ENCODE measurements at places on chromosomes 6 and 20. TPM values are rescaled to one million over a fixed set of nuclear protein-coding genes. Genes with fewer than 3 reads are reported as not detected.

DNA sequence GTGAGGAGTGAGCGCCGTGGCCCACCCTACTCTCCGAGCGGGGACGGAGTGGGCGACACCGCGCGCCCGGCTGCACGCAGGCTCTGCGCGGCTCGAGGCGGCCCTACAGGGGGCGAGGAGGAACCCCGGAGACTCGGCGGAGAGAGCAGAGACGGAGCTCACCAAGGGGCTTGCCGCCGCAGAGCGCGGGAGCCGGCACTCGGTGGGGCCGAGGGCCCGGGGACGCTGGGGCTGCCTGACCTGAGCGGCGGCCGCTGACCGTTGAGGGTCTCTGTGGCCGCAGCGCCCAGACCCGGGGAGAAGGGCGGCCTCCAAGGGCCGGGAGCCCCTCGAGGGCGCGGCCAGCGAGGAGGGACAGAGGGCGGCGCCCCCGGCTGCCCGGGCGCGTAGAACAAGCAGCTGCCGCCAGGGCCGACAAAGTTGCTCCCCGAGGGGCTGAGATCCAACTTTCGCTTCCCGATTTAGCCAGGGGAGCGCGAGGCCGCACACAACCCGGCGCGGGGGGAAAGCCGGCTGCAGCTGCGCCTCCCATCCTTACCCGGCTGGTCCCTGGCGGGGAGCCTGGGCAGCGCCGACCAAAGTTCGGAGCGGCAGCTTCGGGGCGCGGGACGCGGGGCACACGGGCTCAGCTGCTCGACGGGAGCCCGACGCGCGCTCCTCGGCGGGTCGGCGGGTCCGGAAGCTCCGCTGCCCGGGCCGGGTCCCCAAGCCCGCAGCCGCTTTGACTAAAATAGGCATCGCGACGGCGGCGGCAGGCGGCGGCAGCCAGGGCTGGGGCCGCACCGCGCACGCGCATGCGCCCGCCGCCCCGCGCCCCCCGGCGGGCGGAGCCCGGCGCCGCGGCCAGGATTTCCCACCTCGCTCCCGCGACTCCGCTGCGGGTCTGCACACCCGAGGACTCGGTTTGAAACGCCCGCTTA, 43.1 kb downstream of the POPDC3 start:
- peaks cover 2% of the 10 kb centered on the region for H3K27me3 ChIP-seq
- H3K36me3 ChIP-seq = no peaks in the 10 kb centered on the region
- peaks cover 8% of the 10 kb centered on the region for H3K4me1 ChIP-seq
- peak; percentile 80 for DNase-seq
- peak overlapping the region; percentile 88 for H3K4me3 ChIP-seq
- no peak overlapping the region for H3K27ac ChIP-seq

- H3K36me3 ChIP-seq = no peaks in the 10 kb centered on the region
- peaks cover 15% of the 10 kb centered on the region for H3K4me1 ChIP-seq
- no peak overlapping the region for H3K27ac ChIP-seq
- H3K4me3 ChIP-seq = no peak overlapping the region
- DNase-seq = no peak
- no peaks in the 10 kb centered on the region for H3K27me3 ChIP-seq
These were observed 41.1 kb downstream of the PTPN1 start for GRCh38 chr20:50551288-50551687.

- no peak overlapping the region for H3K27ac ChIP-seq
- no peak overlapping the region for H3K4me3 ChIP-seq
- no peaks in the 10 kb centered on the region for H3K27me3 ChIP-seq
- H3K36me3 ChIP-seq = no peaks in the 10 kb centered on the region
These were observed 149.7 kb downstream of the MTHFD1L start for GRCh38 chr6:151015101-151015700.

DNA sequence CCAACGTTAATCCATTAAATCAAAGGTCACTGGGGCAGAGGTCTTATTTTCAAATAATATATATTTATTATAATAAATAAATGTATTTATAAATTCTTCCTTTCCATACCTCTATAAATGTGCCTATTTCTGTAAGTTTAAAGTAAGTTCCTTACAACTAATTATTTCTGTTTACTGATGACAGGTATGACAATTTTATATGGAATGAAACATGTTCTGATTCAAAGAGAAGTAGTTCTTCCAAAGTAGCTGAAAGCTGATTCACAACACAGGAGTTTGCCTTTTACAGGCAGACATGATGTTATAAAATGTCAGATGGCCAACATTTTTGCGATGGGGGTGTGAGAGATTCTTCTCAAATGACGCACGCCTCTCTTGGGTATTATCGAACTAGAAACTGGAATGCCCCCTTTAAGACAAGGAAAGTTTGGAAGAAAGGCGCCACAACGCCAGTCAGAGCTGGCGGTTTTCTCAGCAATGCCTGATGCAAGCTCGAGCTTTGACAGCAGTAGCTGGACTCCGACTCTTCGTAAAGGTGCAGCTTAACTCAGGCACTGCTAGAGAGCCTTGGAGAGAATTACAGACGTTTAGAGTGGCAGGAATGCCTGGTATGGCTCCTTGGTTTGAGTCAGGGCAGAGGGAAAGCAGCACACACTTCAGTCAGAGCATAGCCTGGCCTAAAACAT, 92.1 kb downstream of the FOXC1 start:
- no peaks in the 10 kb centered on the region for H3K27me3 ChIP-seq
- no peak overlapping the region for H3K4me3 ChIP-seq
- H3K36me3 ChIP-seq = no peaks in the 10 kb centered on the region

GRCh38 chr6:71011871-71012371, 55.1 kb upstream of the B3GAT2 start:
- peaks cover 13% of the 10 kb centered on the region for H3K27me3 ChIP-seq
- DNase-seq = peak; percentile 58
- peak overlapping the region; percentile 77 for H3K27ac ChIP-seq
- peaks cover 36% of the 10 kb centered on the region for H3K4me1 ChIP-seq
- H3K4me3 ChIP-seq = peak overlapping the region; percentile 79

DNA sequence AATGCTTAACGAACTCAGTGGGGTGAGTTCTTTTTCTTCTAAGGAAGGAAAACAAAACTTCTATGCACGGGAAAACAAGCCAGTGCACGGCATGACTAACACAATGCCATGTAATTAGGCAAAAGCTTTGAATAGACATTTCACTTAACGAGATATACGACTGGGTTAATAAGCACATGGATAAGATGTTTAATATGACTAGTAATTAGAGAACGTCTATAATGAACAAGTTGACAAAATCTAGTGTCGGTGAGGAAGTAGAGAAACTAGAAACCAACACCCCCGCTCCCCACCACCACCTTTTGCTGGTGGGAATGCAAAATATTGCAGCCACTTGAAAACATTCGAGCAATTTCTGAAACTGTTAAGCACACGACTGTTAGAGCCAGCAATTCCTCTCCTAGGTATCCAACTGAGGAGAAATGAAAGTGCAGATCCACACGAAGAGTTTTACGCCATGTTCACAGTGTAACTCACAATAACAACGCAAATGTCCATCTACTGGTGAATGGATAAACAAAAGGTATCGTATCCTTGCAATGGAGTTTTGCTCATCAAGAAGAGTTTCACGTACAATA, 644.9 kb upstream of the AGPAT4 start:
- no peak for DNase-seq
- H3K27ac ChIP-seq = no peak overlapping the region
- H3K4me3 ChIP-seq = no peak overlapping the region

DNA sequence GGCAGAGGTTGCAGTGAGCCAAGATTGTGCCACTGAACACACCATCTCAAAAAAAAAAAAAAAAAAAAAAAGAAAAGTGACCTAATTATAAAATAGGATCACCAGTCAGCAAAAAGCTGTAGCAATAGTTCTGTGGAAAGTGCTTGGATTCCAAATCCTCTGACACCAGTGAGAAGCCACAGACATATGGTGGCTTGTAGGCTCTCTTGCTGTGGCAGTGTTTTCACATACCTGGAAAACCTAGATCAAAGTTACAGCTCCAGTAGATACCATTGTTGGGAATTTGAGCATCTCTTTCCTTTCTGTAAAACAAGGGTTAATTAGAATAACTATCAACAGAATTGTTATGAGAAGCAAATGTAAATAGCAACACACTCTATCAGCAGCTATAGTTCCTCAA, 4.1 kb downstream of the CCDC170 start:
- no peak for DNase-seq
- H3K4me3 ChIP-seq = no peak overlapping the region
- H3K27me3 ChIP-seq = peaks cover 10% of the 10 kb centered on the region
- peaks cover 4% of the 10 kb centered on the region for H3K4me1 ChIP-seq
- H3K36me3 ChIP-seq = no peaks in the 10 kb centered on the region

DNA sequence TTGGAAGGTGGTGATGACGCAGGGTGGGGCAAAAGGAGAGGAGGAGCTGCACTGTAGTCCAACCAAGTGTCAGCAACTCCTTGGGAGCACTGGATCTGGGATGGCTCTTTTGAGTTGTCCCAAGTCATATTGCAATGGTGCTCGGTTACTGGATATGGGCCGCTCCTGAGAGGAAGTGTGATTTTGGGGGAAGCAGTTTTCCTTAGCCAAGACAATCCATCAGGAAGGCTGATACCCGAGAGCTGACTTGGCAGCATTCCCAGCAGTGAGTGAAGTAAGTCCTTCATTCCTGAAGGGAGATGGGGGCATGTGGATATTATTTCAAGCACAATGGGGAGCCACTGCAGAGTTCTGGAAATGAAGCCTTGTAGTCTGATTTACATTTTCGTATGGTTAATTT, 354.1 kb downstream of the RFPL4B start:
- no peaks in the 10 kb centered on the region for H3K27me3 ChIP-seq
- H3K27ac ChIP-seq = no peak overlapping the region
- H3K4me1 ChIP-seq = no peaks in the 10 kb centered on the region
- H3K4me3 ChIP-seq = no peak overlapping the region
- no peak for DNase-seq

- peaks cover 5% of the 10 kb centered on the region for H3K27me3 ChIP-seq
- H3K4me3 ChIP-seq = peak overlapping the region; percentile 42
- peak; percentile 40 for DNase-seq
- no peak overlapping the region for H3K27ac ChIP-seq
- peaks cover 3% of the 10 kb centered on the region for H3K36me3 ChIP-seq
These were observed 86.0 kb upstream of the BHLHE23 start for GRCh38 chr20:63092660-63093215.

GRCh38 chr6:126628125-126628524, 288.2 kb downstream of the CENPW start:
- no peak overlapping the region for H3K4me3 ChIP-seq
- H3K36me3 ChIP-seq = no peaks in the 10 kb centered on the region
- no peak overlapping the region for H3K27ac ChIP-seq
- no peak for DNase-seq
- no peaks in the 10 kb centered on the region for H3K27me3 ChIP-seq

DNA sequence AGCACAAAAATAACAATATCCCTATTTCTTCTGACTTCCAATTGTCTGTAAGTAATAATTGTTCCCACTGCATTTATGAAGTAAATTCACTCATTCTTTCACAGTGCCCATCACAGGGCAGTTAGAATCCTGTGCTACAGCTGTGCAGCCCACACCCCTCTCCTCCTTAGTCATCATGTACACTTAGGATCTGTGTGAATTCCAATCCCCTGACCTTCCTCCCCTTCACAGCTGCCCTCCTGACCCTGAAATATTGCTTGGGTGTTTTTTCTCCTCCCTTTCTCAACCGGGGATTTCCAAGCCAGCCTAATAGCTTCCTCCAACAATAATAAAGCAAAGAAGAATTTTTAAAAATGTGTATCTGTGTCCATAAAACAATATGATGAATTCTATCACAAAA, 91.5 kb upstream of the BEND6 start:
- H3K36me3 ChIP-seq = no peaks in the 10 kb centered on the region
- H3K4me1 ChIP-seq = peaks cover 3% of the 10 kb centered on the region
- no peak for DNase-seq
- no peak overlapping the region for H3K27ac ChIP-seq
- H3K4me3 ChIP-seq = no peak overlapping the region

DNA sequence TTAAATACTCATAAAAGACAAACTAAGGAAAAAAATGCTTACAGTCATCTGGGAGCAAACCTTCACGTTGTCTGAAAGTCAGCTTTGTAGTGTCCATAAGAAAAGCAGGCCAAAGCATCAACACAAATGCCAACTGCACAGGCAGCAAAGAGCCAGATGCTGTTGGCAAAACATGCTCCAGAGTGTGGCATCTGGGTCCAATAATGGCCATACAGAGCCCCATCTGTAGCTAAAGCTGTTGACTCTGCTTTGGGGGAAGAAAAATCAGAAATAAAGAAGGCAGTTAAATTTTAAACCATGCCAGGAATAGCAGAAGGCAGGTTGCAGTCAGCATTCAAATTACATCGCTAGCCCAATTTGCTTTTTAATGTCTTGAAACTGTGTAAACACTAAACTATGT, 776.3 kb downstream of the EYS start:
- peak overlapping the region; percentile 91 for H3K27ac ChIP-seq
- H3K4me3 ChIP-seq = peak overlapping the region; percentile 63
- DNase-seq = peak; percentile 52
- H3K36me3 ChIP-seq = no peaks in the 10 kb centered on the region
- H3K27me3 ChIP-seq = peaks cover 3% of the 10 kb centered on the region
- peaks cover 16% of the 10 kb centered on the region for H3K4me1 ChIP-seq

- peak overlapping the region; percentile 99 for H3K27ac ChIP-seq
- DNase-seq = peak; percentile 17
- H3K36me3 ChIP-seq = no peaks in the 10 kb centered on the region
- peaks cover 10% of the 10 kb centered on the region for H3K27me3 ChIP-seq
- H3K4me3 ChIP-seq = peak overlapping the region; percentile 92
These were observed 49.2 kb downstream of the GNAS start for GRCh38 chr20:58901488-58902402.

DNA sequence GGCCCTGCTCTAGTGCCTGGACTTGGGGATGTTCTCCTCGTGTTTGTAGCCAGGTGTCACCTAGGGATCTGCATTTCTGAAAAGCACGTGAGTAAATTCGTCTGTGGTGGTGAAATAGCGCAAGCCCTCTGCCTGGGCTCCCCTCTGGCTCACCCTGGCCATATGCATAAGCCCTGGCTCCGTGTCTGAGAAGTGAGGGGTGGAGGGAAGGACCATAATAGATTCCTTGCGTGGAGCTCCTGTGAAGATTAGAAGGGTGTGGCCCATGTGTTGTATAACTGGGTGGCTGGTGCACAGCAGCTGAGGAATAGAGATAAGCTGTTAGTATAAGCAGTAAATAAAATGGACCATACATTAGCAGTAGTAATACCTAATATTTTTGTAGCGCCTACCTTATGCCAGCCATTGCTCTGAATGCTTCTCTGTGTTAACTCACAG, 4.8 kb downstream of the BCAS1 start:
- no peak for DNase-seq
- peaks cover 2% of the 10 kb centered on the region for H3K4me1 ChIP-seq
- no peak overlapping the region for H3K4me3 ChIP-seq

DUSP15 gene
- 19.3 TPM for total RNA-seq

MYL9 gene
- 2.0 TPM for total RNA-seq

GPR6 gene
- total RNA-seq = not detected

TRIM38 gene
- total RNA-seq = 0.05 TPM

THBS2 gene
- total RNA-seq = 3.1 TPM

SLC13A3 gene
- total RNA-seq = 5.8 TPM

DACT2 gene
- total RNA-seq = 0.22 TPM

RBPJL gene
- not detected for total RNA-seq

RRAGD gene
- total RNA-seq = 14.7 TPM

CDH26 gene
- total RNA-seq = 0.76 TPM

NUP153 gene
- 34.2 TPM for total RNA-seq

RFX6 gene
- not detected for total RNA-seq
